SJSA1 (cell line): ENCODE measurements at places on chromosomes 16 and 17. TPM values are rescaled to one million over a fixed set of nuclear protein-coding genes. Genes with fewer than 3 reads are reported as not detected.

- no peaks in the 10 kb centered on the region for H3K27me3 ChIP-seq
- H3K36me3 ChIP-seq: no peaks in the 10 kb centered on the region
- no peak for DNase-seq
- no peak overlapping the region for H3K27ac ChIP-seq
- H3K4me3 ChIP-seq: no peak overlapping the region
These were observed 31.2 kb downstream of the LYRM9 start for GRCh38 chr17:27862004-27862403.

DNA sequence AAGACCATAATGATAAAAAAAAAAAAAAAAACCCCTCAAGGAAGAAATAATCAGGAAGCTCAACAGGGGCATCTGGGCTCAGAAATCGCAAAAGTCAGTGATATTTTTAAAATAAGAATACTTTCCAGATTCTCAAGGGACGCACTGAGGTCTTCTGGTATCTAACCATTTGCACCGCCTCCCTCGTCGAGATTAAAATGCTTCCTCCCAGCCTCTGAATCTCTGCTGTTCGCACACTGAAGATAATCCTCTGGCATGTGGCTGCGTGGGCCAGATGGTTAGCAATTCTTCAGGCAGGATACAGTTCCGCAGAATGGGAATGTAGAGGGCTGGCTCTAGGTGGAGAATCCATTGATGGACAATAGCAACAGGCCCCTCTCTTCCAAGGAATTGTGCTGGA lies 211.7 kb upstream of the CDH5 start:
- no peak for DNase-seq
- H3K27ac ChIP-seq: no peak overlapping the region
- peaks cover 44% of the 10 kb centered on the region for H3K4me1 ChIP-seq
- H3K27me3 ChIP-seq: no peaks in the 10 kb centered on the region
- no peaks in the 10 kb centered on the region for H3K36me3 ChIP-seq

Gene GINS3
- 6.0 and 15.9 TPM in 2 replicates for total RNA-seq

Gene TBC1D3E
- total RNA-seq: 0.13 TPM in 1 of 2 replicates, not detected in the other

Gene RGS11
- total RNA-seq: not detected in 2 replicates

GRCh38 chr16:177981-178667 lies 1.6 kb downstream of the HBA1 start:
- H3K36me3 ChIP-seq: no peaks in the 10 kb centered on the region
- H3K4me3 ChIP-seq: no peak overlapping the region
- peaks cover 60% of the 10 kb centered on the region for H3K27me3 ChIP-seq
- peaks cover 20% of the 10 kb centered on the region for H3K4me1 ChIP-seq

DNA sequence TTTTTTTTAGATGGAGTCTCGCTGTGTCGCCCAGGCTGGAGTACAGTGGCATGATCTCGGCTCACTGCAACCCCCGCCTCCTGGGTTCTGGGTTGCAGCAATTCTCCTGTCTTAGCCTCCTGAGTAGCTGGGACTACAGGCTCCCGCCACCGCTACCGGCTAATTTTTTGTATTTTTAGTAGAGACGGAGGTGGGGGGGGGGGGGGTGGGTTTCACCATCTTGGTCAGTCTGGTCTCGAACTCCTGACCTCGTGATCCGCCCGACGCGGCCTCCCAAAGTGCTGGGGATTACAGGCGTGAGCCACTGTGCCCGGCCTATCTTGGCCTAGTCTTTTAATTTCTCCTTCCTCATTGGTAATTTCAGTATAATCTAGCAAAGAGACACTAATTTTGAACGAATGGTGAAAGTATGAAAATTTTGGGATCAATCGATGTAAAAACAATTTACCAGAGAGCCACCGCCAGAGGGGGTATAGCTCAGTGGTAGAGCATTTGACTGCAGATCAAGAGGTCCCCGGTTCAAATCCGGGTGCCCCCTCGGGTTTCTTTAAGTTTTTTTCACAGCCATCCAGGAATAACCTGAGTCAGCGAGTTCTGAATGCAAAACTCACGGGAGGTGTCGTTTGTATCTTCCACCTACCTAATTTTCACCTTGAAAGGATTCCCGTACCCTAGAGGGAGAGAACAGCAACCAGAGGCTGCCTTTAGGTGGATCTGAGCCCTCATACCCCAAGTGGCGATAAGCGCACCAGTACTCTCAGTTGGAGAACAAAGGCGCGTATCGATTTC lies 2.5 kb upstream of the LASP1 start:
- H3K36me3 ChIP-seq: peaks cover 18% of the 10 kb centered on the region
- H3K4me1 ChIP-seq: peaks cover 42% of the 10 kb centered on the region
- peak; percentile 75 for DNase-seq
- no peaks in the 10 kb centered on the region for H3K27me3 ChIP-seq
- peak overlapping the region; percentile 38 for H3K27ac ChIP-seq
- H3K4me3 ChIP-seq: peak overlapping the region; percentile 92

Gene ABCA6
- total RNA-seq: not detected in 2 replicates

GRCh38 chr17:59899099-59899498 lies 6.2 kb downstream of the RPS6KB1 start:
- H3K27ac ChIP-seq: no peak overlapping the region
- no peak overlapping the region for H3K4me3 ChIP-seq
- DNase-seq: no peak
- peaks cover 11% of the 10 kb centered on the region; the same call in 1 of the 2 replicates for H3K36me3 ChIP-seq
- no peaks in the 10 kb centered on the region for H3K27me3 ChIP-seq

GRCh38 chr16:49349446-49350168 lies 24.0 kb upstream of the C16orf78 start:
- DNase-seq: no peak
- no peaks in the 10 kb centered on the region for H3K36me3 ChIP-seq
- H3K4me3 ChIP-seq: no peak overlapping the region
- H3K4me1 ChIP-seq: no peaks in the 10 kb centered on the region
- no peaks in the 10 kb centered on the region for H3K27me3 ChIP-seq
- H3K27ac ChIP-seq: no peak overlapping the region

DNA sequence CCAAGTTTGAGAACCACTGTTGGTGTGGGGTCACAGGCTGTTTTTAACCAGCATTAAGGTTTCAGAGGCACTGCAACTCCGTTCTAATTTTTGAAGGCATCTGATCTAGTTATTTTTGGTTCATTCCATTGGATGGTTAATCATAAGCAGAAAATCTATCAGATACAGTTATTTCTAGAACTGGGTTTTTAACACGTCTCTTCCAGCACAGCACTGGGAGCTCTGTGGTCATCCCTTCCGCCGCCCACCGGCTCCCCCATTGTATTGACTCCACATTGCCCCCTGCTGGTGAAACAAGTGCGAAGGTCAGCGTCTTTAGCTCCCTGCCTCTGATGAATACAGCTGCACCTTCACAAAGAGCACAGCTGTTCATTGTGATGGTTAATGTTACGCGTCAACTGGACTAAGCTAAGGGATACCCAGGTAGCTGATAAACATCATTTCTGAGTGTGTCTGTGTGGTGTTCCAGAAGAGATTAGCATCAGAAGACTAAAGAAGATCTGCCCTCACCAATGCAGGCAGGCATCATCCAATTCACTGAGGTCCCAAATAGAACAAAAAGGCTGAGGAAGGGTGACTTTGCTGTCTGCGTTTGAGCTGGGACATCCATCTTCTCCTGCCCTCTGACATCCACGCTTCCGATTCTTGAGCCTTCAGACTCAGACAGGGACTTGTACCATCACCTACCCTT lies 8.5 kb downstream of the CCL18 start:
- peak; percentile 53 for DNase-seq
- H3K4me3 ChIP-seq: no peak overlapping the region
- no peak overlapping the region for H3K27ac ChIP-seq
- H3K4me1 ChIP-seq: no peaks in the 10 kb centered on the region

GRCh38 chr16:54062361-54063278 lies 224.0 kb downstream of the IRX3 start:
- no peaks in the 10 kb centered on the region for H3K4me1 ChIP-seq
- no peak overlapping the region for H3K27ac ChIP-seq
- DNase-seq: no peak
- no peaks in the 10 kb centered on the region for H3K27me3 ChIP-seq
- no peaks in the 10 kb centered on the region for H3K36me3 ChIP-seq

Gene CD300LG
- total RNA-seq: not detected in 2 replicates

DNA sequence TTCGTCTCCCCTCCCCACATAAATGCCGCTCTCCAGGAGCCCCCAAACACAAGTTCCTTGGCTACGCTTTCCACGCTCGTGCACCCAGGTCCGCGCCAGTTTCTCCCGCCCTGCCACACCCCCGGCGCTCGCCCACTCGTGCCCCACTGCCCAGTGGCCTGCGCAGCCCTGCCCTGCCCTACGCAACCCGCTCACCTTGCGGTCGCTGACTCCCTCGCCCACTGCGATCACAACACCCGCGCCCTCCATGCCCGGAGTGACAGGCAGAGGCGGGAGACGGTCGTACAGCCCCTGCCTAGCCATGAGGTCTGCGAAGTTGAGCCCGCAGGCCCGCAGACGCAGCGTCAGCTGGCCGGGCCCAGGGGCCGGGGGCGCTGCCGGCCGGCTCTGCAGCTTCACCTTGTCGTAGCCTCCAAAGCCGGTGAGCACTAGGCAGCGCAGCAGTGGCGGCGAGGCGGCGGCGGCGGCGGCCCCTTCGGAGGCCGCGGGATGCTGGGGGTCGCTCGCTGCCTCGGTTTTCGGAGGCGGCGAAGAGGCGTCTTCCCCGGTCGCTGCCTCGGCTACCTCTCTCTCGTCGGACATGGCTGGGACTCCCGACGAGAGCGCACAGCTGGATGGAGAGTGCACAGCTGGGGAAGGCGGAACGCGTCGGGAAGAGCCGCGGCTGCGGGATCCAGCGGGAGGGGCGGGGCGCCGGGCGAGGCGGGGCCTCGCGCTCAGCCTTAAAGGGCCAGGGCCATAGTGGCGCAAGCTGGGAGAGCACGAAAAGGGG lies at the start of gene VAT1:
VAT1 (minus strand) TSS at position 645 of the 772 bp plus-strand sequence; CDS start at position 582, 63 bp downstream.
- peak within 1 kb of the TSS; percentile 82 for H3K27ac ChIP-seq
- H3K27me3 ChIP-seq: peaks cover 4% of the 10 kb centered on the region; the same call in 1 of the 2 replicates
- H3K4me1 ChIP-seq: peaks cover 44% of the 10 kb centered on the region
- peak within 1 kb of the TSS; percentile 91 for H3K4me3 ChIP-seq
- DNase-seq: peak; percentile 84
- peaks cover 31% of the 10 kb centered on the region for H3K36me3 ChIP-seq

Gene CCL14
- not detected in 2 replicates for total RNA-seq

GRCh38 chr17:45377401-45377800 lies 55.3 kb downstream of the ARHGAP27 start:
- peaks cover 35% of the 10 kb centered on the region for H3K4me1 ChIP-seq
- H3K27ac ChIP-seq: no peak overlapping the region
- no peak for DNase-seq
- H3K4me3 ChIP-seq: no peak overlapping the region
- H3K27me3 ChIP-seq: no peaks in the 10 kb centered on the region

Gene SPAG5
- total RNA-seq: 105 and 108 TPM in 2 replicates

- H3K27me3 ChIP-seq: no peaks in the 10 kb centered on the region
- H3K4me3 ChIP-seq: no peak overlapping the region
- H3K36me3 ChIP-seq: no peaks in the 10 kb centered on the region
- no peak for DNase-seq
These were observed 6.5 kb upstream of the CDH5 start for GRCh38 chr16:66359811-66360608.

Gene MYH1
- total RNA-seq: not detected in 2 replicates

- no peak for DNase-seq
- no peaks in the 10 kb centered on the region for H3K4me1 ChIP-seq
- no peak overlapping the region for H3K27ac ChIP-seq
- H3K36me3 ChIP-seq: no peaks in the 10 kb centered on the region
- no peaks in the 10 kb centered on the region for H3K27me3 ChIP-seq
These were observed 53.2 kb downstream of the CDYL2 start for GRCh38 chr16:80751167-80751566.

Gene TMEM235
- not detected in 2 replicates for total RNA-seq
